ENCODE measurements at places on chromosomes 16 and 17. TPM values are rescaled to one million over a fixed set of nuclear protein-coding genes. Genes with fewer than 3 reads are reported as not detected.

- no peaks in the 10 kb centered on the region for H3K36me3 ChIP-seq
- no peaks in the 10 kb centered on the region for H3K4me1 ChIP-seq
- no peak overlapping the region for H3K27ac ChIP-seq
- no peaks in the 10 kb centered on the region for H3K27me3 ChIP-seq
Observed at GRCh38 chr16:83733301-83733700, 74.5 kb upstream of the HSBP1 start.

DNA sequence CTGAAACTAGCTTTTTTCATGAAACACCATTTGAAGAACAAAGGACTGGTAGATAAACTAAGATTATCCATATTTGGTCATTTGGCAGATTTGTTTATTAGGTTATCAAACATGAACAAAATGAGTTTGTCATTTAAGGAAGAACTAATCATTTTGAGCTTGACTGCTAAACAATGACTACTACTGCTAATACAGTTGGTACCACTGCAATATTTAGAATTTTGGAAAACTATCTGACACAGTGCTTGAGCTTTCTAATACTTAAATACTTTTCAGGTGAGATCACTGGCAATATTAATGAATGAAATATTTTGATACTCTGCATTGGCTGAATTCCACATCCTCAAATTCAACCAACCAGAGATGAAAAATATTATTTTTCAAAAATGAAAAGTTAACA, 47.2 kb downstream of the MED13 start:
- peaks cover 26% of the 10 kb centered on the region for H3K36me3 ChIP-seq
- no peaks in the 10 kb centered on the region for H3K27me3 ChIP-seq
- no peak for DNase-seq
- no peaks in the 10 kb centered on the region for H3K4me1 ChIP-seq
- no peak overlapping the region for H3K27ac ChIP-seq

GRCh38 chr16:51399908-51400670, 249.0 kb upstream of the SALL1 start:
- no peaks in the 10 kb centered on the region for H3K4me1 ChIP-seq
- no peak for DNase-seq
- no peaks in the 10 kb centered on the region for H3K36me3 ChIP-seq
- H3K4me3 ChIP-seq, result no peak overlapping the region
- no peaks in the 10 kb centered on the region for H3K27me3 ChIP-seq

DNA sequence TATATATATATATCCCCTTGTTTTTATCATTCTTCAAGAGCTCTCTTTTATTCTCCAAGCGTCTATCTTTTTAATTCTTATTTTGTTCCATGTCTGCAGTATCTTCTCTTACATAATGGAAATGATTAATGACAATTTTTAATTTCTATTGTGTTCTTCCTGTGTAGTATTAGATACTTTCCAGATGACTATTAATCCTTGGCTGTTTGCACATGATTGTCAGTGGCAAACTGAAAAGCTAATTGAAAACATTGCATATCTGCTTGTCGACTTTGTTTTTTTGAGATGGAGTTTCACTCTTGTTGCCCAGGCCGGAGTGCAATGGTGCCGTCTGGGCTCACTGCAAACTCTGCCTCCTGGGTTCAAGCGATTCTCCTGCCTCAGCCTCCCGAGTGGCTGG, 124.7 kb downstream of the BCAS3 start:
- no peaks in the 10 kb centered on the region for H3K27me3 ChIP-seq
- H3K36me3 ChIP-seq, result no peaks in the 10 kb centered on the region
- DNase-seq, result no peak

GRCh38 chr17:49978501-49978900, 9.5 kb downstream of the DLX4 start:
- DNase-seq, result no peak
- no peak overlapping the region for H3K27ac ChIP-seq
- H3K36me3 ChIP-seq, result no peaks in the 10 kb centered on the region

The TLE7 gene
- total RNA-seq, result not detected

The KRT24 gene
- total RNA-seq, result not detected

DNA sequence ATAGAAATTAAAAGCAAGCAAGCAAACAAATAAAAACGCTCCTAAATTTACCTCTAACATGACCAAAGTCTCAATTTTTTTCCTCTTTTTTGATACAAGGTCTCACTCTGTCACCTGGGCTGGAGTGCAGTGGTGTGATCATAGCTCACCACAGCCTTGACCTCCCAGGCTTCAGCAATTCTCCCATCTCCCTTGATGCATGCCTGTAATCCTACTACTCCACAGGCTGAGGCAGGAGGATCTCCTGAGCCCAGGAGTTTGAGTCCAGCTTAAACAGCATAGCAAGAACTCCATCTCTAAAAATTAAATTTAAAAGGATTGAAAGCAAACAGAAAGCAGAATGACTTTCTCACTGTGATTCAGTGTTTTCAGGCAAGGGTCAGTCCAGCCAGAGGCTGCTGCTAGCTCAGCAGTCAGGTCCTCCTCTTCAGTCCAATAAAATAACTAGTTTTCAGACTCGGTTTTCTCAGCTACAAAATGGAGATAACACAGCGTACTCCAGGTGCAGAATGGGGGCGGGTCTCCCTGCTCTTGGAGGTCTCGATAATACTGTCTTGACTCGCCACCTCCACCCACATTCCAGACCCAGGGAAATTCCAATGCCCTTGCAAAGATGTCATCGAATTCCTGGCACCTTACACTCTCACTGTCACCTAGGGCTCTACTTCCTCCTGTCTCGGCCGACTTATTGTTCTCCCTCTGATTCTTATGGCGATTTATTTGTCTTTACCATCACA, 20.7 kb upstream of the MRTFB start:
- H3K36me3 ChIP-seq, result no peaks in the 10 kb centered on the region
- H3K27ac ChIP-seq, result no peak overlapping the region
- H3K4me1 ChIP-seq, result no peaks in the 10 kb centered on the region
- no peak for DNase-seq

The EPX gene
- total RNA-seq, result not detected

GRCh38 chr16:16917191-16917785, 538.3 kb downstream of the NPIPA7 start:
- DNase-seq, result no peak
- no peaks in the 10 kb centered on the region for H3K36me3 ChIP-seq
- no peaks in the 10 kb centered on the region for H3K4me1 ChIP-seq
- no peak overlapping the region for H3K4me3 ChIP-seq
- H3K27me3 ChIP-seq, result no peaks in the 10 kb centered on the region
- no peak overlapping the region for H3K27ac ChIP-seq

- H3K36me3 ChIP-seq, result no peaks in the 10 kb centered on the region
- no peak overlapping the region for H3K4me3 ChIP-seq
- no peak for DNase-seq
- no peak overlapping the region for H3K27ac ChIP-seq
- no peaks in the 10 kb centered on the region for H3K4me1 ChIP-seq
Observed at GRCh38 chr17:41071606-41072360, 6.1 kb upstream of the KRTAP2-4 start.

The SNX20 gene
- total RNA-seq, result 98.5 TPM

GRCh38 chr17:34862384-34862783, 98.9 kb downstream of the CCT6B start:
- no peak overlapping the region for H3K27ac ChIP-seq
- H3K36me3 ChIP-seq, result no peaks in the 10 kb centered on the region
- no peak for DNase-seq
- H3K27me3 ChIP-seq, result peaks cover 3% of the 10 kb centered on the region

DNA sequence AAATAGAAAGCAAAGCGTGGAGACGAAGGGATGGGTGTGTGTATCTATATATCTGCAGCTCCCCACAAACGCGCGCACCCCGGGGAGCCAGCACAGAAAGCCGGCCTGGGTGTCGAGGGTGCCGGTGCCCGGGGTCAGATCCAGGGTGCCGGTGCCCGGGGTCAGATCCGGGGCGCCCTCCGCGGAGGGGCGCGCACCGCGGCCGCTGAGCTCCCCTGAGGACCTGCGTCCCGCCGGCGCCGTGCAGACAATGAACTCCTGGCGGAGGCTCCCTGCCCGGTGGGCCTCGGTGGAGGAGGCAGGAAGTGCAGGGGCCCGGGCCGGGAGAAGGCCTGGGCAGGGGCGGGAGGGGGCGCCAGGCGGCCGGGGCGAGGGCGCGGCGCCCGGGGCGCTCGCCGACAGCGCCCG, 1.1 kb downstream of the ZNF423 start:
- peaks cover 1% of the 10 kb centered on the region for H3K36me3 ChIP-seq
- peaks cover 53% of the 10 kb centered on the region for H3K27me3 ChIP-seq
- H3K27ac ChIP-seq, result no peak overlapping the region
- H3K4me3 ChIP-seq, result peak overlapping the region; percentile 58
- H3K4me1 ChIP-seq, result peaks cover 13% of the 10 kb centered on the region

- H3K27ac ChIP-seq, result no peak overlapping the region
- no peak for DNase-seq
- H3K4me1 ChIP-seq, result no peaks in the 10 kb centered on the region
- no peaks in the 10 kb centered on the region for H3K36me3 ChIP-seq
Observed at GRCh38 chr16:49578435-49579024, 204.9 kb downstream of the C16orf78 start.

- peaks cover 12% of the 10 kb centered on the region for H3K4me1 ChIP-seq
- peaks cover 61% of the 10 kb centered on the region for H3K36me3 ChIP-seq
- DNase-seq, result no peak
- H3K27me3 ChIP-seq, result no peaks in the 10 kb centered on the region
Observed at GRCh38 chr17:19911033-19911432, 43.3 kb upstream of the ULK2 start.

The DNAI2 gene
- 1.3 TPM for total RNA-seq

The CDH3 gene
- total RNA-seq, result 0.31 TPM

The PRAC2 gene
- not detected for total RNA-seq

The HS3ST3A1 gene
- total RNA-seq, result 1.4 TPM

The ELMO3 gene
- 6.3 TPM for total RNA-seq

- H3K27ac ChIP-seq, result no peak overlapping the region
- H3K27me3 ChIP-seq, result no peaks in the 10 kb centered on the region
- DNase-seq, result no peak
- H3K4me1 ChIP-seq, result no peaks in the 10 kb centered on the region
- H3K36me3 ChIP-seq, result no peaks in the 10 kb centered on the region
Observed at GRCh38 chr16:64094992-64095634, 1026.8 kb downstream of the CDH11 start.

- peak overlapping the region; percentile 68 for H3K4me3 ChIP-seq
- H3K36me3 ChIP-seq, result no peaks in the 10 kb centered on the region
- no peak overlapping the region for H3K27ac ChIP-seq
- H3K27me3 ChIP-seq, result peaks cover 33% of the 10 kb centered on the region
- peaks cover 18% of the 10 kb centered on the region for H3K4me1 ChIP-seq
Observed at GRCh38 chr16:14302031-14302398, 230.9 kb downstream of the MRTFB start.

DNA sequence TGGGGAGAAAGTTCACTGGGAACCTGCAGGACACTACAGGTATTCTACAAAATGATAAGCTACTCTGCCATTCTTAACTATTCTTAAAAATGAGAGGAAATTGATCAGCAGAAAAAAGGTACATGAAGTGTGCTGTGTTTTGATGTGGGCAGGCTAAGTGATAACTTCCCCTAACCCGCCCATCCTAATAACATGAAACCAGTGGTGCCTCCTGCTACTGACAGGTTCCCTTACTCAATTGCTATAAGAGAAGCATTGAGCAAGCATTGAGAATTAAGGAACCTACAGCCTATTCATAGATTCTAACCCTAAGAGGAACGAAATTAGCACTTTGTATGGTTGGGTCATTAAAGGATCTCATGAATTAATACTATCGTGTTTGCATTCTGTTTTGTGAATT, 18.9 kb downstream of the XYLT1 start:
- peak overlapping the region; percentile 82 for H3K27ac ChIP-seq
- H3K27me3 ChIP-seq, result no peaks in the 10 kb centered on the region
- peaks cover 62% of the 10 kb centered on the region for H3K36me3 ChIP-seq
- H3K4me3 ChIP-seq, result peak overlapping the region; percentile 1

The CDC27 gene
- 159 TPM for total RNA-seq

DNA sequence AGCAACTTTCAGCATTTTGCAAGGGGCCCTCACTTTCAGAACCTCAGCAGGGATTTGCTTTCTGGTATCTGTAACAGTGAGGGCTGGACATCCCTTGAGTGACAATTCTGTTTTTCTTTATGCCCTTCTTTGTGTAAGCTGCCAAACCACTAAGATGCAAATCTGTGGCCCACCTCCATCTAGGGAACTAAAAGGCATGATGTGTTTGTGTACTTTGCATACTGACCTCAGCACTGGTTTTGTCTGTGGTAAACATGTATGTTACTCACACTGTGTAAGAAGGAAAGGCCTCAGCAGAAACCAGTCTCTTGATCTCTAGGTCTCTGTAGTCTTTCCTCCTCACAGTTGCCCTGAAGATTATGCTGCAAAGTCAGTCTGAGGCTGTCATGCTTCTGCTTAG, 396.6 kb upstream of the DYNLRB2 start:
- H3K27ac ChIP-seq, result no peak overlapping the region
- H3K4me1 ChIP-seq, result no peaks in the 10 kb centered on the region
- H3K27me3 ChIP-seq, result peaks cover 3% of the 10 kb centered on the region
- no peaks in the 10 kb centered on the region for H3K36me3 ChIP-seq
- DNase-seq, result no peak

DNA sequence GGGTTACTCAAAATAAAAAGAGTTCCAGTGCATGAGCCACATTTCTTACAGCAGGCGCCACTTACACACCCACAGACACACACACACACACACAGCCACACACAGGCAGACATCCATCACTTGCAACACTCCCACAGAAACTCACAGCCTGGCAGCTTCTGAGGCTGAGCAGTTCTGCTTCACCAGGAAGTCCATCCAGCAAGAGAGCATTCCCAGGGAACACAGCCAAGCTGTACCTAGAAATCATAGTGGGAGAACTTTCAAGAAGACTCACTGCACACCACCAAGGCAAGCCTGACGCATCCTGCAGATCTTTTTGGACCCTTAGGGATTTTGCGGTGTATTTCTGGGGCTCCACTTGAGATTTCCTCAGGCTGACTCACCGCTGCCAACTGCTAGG, 140.9 kb upstream of the WSB1 start:
- no peak overlapping the region for H3K27ac ChIP-seq
- H3K27me3 ChIP-seq, result no peaks in the 10 kb centered on the region
- H3K36me3 ChIP-seq, result no peaks in the 10 kb centered on the region
- no peak overlapping the region for H3K4me3 ChIP-seq

DNA sequence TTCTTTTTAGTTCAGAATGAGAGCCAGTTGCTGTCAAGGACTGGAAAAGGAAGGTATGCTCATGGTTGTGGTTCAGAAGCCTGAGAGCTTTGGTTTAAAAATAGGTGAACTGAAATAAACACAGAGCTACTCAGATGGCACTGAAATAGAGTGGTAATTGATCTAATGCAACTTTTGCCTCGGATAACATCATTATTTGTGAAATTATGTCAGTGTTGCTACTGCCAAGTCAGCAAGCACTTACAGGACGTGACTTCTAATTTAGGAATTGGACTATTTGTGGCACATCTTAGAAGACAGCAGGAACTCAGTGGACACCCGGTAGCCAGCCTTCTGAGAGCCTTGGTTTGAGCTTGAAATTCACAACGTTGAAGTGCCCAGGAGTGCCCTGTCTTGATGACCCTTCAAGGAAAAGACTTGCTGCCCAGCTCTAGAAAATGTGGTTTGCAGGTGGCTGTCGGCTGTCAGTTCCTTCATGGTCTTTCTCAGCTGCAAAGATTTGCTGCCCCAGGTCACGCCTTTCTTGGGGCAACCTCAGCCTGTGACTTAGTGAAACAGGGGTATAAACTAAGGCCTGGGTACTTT, 42.0 kb upstream of the XYLT1 start:
- DNase-seq, result no peak
- no peak overlapping the region for H3K4me3 ChIP-seq
- no peaks in the 10 kb centered on the region for H3K36me3 ChIP-seq
- peaks cover 20% of the 10 kb centered on the region for H3K27me3 ChIP-seq
- H3K4me1 ChIP-seq, result no peaks in the 10 kb centered on the region
